ENCODE measurements at places on chromosomes 2 and 18. TPM values are rescaled to one million over a fixed set of nuclear protein-coding genes. Genes with fewer than 3 reads are reported as not detected.

- DNase-seq = no peak
Measured at GRCh38 chr2:215796140-215796855, 217.1 kb downstream of the MREG start.

DNA sequence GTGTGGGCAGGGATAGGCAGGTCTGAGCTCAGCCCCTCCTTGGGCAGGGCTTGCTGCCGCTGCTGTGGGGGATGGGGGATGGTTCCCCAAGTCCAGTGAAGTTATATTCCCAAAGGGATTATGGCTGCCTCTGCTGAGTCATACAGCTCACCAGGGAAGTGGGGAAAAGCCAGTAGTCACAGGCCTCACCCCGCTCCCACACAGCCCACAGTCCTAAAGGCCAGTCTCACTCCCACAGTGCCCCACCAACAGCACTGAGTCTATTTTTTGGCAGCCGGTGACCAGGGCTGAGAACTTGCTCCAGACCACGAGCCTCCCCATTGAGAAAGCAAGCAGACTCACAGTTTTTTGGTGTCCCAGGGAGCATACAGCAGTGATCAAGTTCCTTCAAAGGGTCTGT lies 173.3 kb downstream of the OSR1 start:
- no peak for DNase-seq

SLC16A14 gene
- 5.5 TPM for total RNA-seq

DNA sequence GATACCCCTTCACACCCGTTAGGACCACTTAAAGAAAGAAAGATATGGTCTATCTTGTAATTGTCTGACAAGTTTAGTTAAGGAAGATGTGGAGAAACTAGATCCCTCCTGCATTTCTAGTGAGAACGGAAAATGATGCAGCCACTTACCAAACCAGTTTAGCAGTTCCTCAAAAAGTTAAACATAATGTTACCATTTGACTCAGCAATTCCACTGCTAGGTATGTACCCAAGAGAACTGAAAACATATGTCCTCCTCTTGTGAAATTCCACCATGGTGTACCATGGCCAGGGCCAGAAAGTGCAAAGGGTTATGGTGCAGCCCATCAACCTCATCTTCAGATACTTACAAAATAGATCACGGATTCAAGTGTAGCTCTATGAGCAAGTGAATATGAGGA lies 79.0 kb upstream of the ID2 start:
- no peak for DNase-seq

- DNase-seq = no peak
Measured at GRCh38 chr18:74257083-74257482, 34.7 kb downstream of the CYB5A start.

CDH7 gene
- total RNA-seq = 0.47 TPM

- DNase-seq = no peak
Measured at GRCh38 chr2:47805850-47806249, 22.9 kb downstream of the MSH6 start.

GRCh38 chr18:72652990-72653593 lies 109.0 kb upstream of the CBLN2 start:
- no peak for DNase-seq

DNA sequence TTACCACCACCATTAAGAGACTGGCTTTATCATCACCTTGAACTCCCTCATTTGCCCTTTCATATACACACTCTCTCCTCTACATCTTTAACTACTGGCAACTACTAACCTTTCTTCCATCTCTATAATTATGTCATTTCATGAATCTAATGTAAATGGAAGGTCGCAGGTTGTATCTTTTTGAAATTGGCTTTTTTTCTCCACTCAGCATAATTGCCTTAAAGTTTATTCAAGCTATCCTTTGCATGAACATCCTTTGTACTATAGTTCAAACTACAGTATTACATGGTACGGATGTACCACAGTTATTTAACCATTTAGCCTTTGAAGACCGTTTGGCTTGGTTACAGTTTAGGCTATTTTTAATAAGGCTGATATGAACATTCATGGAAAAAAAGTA lies 129.5 kb upstream of the ZNF804A start:
- no peak for DNase-seq

FABP1 gene
- not detected for total RNA-seq

DNA sequence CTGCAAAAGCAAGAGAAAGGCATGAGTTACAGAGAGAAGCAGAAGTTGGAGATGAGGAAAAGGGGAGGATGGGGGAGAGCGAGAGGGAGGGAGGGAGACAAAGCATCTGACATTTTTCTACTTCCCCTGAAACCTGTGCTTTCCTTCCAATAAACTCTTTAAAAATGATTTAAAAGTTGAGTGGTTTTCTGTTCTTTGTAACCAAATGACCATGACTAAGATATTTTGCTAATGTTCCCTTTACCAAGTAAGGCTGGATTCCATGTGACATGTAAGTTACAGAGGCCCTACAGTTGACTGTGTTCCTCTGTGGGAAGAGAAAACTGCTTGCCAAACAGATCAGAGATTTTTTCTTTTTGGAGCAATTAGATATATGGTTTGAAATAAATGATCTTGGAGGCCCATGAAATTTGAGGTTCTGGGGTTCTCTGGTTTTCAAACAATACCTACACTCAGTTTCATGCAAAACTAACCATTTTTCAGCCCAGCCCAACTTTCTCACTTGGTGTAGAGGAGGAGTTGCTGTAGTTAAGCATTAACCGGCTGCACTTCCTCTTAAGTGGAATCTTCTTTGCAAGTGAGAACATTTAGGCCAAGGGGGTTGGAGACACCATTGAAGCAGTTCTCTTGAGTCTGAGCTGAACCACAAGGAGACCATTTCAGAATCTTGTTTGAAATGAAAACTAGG lies 34.5 kb downstream of the INSIG2 start:
- no peak for DNase-seq
